ENCODE measurements at places on chromosomes 7 and 10. TPM values are rescaled to one million over a fixed set of nuclear protein-coding genes. Genes with fewer than 3 reads are reported as not detected.

- DNase-seq, result no peak
Observed at GRCh38 chr10:42974693-42975002, 102.2 kb upstream of the RET start.

The MYL10 gene
- not detected for total RNA-seq

The ASB13 gene
- 15.6 TPM for total RNA-seq

DNA sequence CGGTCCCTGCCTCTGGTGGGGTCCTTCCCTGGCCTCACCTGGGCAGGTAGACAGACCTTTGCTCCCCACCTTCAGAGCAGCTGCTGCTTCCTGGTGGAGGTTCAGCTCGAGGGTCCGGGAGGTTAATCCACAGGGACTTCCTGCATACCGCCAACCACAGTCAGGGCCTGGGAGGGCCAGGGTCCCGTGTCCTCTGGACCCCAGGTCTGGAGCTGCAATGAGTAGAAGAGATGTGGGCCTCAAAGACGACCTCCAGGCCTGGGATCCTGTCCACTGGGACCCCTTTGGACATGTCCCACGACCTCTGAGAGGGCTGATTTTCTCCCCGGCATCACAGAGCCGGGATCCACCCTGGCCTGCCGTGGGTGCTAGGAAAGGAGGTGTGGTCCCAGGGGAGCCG lies 223.3 kb upstream of the TCERG1L start:
- no peak for DNase-seq

GRCh38 chr7:38318803-38319416 lies 45.5 kb upstream of the TARP start:
- DNase-seq, result no peak

Measured in left ventricle myocardium inferior (tissue), 1 donor.